Activated CD4-positive, alpha-beta T cell treated with anti-CD3 and anti-CD28 coated beads, Interleukin-2, Interleukin-6, amounts not matched to agents 100 ng/mL and 50 ng/mL, durations not matched to agents 16 hours and 8 hours (primary cell): ENCODE measurements at places on chromosomes 7 and 10.

- no peak for DNase-seq
Measured at GRCh38 chr10:123382491-123382890, 228.3 kb downstream of the BUB3 start.

DNA sequence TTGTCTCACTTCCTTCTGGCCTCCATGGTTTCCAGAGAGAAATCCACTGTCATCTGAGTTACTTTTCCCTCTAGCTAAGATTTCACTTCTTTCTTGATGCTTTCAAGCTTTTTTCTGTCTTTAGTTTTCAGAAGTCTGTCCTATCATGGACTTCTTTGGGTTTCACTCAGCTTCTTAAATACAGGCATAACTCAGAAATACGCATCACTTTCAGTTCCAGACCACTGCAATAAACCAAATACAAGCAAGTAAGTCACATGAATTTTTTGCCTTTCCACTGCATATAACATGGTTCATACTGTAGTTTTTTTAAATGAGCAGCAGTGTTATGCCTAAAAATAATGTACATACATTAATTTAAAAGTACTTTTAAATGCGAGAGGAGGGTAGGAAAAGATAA lies 48.7 kb downstream of the STK17A start:
- no peak for DNase-seq

GRCh38 chr7:40836218-40836617 lies 701.4 kb downstream of the SUGCT start:
- DNase-seq = no peak

DNA sequence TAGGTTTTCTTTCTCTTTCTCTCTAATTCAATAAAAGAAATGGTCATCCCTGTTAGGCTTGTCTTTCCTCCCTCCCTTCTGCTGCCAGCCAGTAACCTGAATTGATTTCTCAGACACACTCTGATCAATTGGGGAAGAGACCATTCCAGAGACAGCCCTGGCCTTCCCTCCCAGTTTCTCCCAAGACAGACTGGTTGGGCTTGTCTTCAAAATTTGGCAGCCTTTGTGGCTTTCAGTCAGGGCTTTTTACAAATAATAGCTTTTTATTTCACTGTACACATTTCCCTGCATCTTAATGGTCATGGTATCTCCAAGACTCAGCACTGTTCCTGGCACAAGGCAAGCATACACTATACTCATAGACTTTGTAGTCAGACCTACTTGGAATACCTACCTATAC lies 33.9 kb downstream of the BCAP29 start:
- no peak for DNase-seq

DNA sequence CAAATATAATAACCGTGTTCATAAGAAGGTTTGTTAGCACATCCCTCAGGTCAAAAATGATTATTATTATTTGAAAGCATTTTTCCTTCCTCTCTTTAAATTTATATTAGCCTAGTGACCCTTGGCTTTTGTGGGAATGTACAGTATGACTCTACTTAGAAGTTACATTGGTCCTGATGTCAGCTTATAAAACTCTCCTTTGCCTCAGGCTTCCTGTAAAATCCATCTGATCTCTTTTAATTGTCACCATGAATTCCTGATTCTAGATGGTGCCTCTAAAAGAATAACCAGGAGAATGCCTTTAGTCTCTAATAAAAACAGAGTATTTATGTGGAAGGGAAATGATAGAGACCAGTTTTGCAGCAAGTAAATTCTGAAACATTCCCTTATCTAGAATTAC lies 1134.4 kb downstream of the XPNPEP1 start:
- no peak for DNase-seq

- no peak for DNase-seq
Measured at GRCh38 chr10:24690961-24691512, 32.6 kb downstream of the ARHGAP21 start.

DNA sequence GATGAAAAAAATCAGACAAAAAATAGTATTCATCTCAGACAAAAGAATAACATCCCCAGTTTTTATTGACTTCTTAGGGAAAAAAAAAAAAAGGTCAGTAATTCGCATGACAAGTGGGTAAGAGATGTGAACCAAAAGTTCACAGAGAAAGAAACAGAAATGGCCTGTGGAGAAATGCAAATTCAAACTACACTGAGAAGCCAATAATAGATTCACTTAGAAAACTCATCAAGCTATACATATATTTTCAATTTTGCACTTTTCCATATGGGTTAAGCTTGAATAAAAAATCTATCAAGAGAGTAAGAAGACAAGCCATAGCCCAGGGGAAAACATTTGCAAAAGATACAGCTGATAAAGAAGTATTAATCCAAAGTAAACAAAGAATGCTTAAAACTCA lies 28.0 kb downstream of the HERC4 start:
- no peak for DNase-seq

- no peak for DNase-seq
Measured at GRCh38 chr7:149415391-149416071, 45.3 kb downstream of the ZNF777 start.

GRCh38 chr10:94240901-94241300 lies 121.8 kb downstream of the NOC3L start:
- no peak for DNase-seq

GRCh38 chr7:35374858-35375257 lies 121.0 kb upstream of the TBX20 start:
- DNase-seq = no peak

DNA sequence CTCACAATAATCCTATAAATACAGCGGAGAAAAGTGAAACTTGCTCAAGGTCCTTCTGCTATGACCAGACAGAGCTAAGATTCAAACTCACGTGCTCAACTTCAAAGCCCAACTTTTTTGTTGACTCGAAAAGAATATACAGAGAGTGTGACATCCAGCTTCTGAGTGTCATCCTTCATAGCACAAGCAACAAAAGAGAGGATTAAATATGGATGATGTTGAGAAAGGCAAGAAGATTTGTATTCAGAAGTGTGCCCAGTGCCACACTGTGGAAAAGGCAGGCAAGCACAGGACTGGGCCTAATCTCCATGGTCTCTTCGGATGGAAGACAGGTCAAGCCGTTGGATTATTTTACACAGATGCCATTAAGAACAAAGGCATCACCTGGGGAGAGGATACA lies 2.1 kb upstream of the FAM3C start:
- DNase-seq = no peak

- no peak for DNase-seq
Measured at GRCh38 chr10:132945894-132946255, 3.5 kb upstream of the CFAP46 start.

- no peak for DNase-seq
Measured at GRCh38 chr10:74081941-74082718, 68.5 kb downstream of the AP3M1 start.

GRCh38 chr7:134996097-134996550 lies 9.8 kb downstream of the AGBL3 start:
- no peak for DNase-seq

GRCh38 chr10:23613900-23614299 lies 175.0 kb downstream of the OTUD1 start:
- DNase-seq = no peak

- DNase-seq = no peak
Measured at GRCh38 chr7:7535691-7536090, at the start of gene COL28A1. Gene COL28A1, minus strand, starts transcription at chr7:7535873. Its CDS starts 2,998 bp downstream, at chr7:7532875.

DNA sequence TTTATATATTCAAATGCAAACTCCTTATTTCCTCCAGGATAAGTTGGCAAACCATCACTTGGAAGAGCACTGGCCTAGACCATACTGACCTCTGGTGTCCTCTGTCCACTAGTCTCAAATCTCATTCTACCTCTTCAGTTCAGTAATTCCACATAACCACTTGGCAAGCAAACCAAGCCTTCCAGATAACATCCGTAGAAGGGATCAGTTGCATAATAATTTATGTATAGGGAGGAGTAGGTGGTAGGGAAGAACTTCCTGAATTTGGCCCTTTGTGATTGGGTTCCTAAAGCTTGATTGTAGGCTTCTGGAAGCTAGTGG lies 55.0 kb downstream of the WAC start:
- DNase-seq = no peak

DNA sequence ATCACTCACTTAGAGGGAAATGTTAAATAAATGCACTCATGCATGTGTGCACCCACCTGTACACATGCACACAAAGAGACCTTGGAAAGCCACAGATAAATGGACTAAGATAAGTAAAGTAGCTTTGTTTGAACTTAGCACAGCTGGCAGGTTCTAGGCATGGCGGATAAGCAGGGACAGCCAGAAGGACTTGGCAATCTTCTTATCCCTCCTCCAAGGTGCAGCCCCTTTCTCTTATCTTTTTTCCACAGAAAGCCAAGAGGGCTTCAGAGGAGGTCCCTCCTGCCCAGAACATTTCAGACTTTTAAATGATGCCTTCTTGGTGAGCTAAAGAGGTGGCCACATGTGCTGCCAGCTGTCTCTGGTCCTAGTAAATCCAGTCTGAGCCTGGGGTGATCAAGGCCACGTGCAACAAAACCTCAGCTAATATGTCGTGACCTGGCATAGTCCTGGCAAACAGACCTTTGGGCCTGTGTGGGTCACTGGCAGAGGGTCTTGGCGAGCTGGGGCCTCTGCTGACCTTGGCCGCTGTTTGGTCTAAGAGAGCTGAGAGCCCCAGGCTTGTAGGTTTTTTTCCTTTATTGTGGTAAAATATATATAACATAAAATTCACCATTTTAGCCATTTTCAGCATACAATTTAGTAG lies 43.2 kb upstream of the SLC35B4 start:
- no peak for DNase-seq

DNA sequence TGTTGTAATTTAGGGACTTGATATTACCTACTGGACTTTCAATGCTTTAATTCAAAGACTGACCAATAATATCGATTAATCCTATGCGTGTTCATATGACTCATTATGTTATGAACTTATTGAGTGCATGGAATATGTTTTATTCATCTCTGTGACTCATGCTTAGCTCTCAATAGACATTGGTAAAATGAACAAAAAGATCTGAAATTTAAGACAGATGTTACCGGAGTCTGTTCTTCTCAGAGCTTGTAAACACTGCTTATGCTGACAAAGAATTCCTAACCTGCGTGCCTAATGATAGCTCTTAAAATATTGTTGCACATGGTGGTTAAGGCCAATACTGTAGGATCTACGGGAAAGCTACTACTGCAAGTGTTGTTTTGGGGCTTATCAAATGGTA lies 131.5 kb upstream of the ACBD5 start:
- DNase-seq = no peak
